ENCODE measurements at places on chromosomes 16 and 17.

GRCh38 chr17:76585033-76585648, 519 bp downstream of the ST6GALNAC2 start:
- no peak for DNase-seq

GRCh38 chr16:16059895-16060590, 110.6 kb downstream of the ABCC1 start:
- DNase-seq, result no peak

DNA sequence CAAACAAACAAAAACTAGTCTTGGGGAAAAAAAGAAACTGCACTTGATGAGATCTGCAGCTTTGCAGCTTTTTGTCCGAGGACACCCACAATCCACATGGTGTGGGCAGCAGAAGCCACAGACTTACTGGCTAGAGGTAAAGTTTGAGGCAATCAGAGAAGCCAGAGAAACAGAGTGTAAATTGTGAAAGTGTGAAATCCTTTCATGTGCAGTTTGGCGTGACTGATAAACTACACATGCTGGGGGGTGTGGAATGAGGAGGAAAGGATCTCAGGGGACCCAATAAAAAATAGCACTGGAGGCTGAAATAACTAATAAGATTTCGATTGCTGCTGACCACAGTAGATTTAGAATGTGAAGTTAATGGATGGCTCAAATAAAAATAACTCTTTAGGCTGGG, 42.4 kb upstream of the HOXB13 start:
- DNase-seq, result no peak

DNA sequence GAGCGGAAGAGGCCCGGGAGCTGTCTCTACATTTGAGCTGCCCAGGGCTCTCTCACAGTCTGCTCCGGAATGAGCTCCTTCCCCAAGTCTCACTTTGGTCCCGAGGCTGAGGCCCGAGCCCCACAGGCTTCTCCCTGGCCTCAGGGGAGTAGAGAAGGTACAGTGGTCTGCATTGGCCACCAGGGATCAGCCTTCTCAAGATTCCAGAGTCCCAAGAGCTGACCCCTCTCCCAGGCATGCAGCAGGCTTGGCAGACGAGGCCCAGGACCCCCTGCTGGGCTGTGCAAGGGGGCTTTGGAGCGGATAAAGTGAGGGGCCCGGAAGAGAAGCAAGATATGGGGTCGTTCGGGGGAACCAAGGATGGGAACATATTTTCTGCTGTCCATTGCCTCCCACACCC, 3.1 kb downstream of the PRSS27 start:
- no peak for DNase-seq

GRCh38 chr16:76345163-76345661, 68.0 kb downstream of the CNTNAP4 start:
- no peak for DNase-seq

GRCh38 chr16:56945847-56946527, 14.0 kb downstream of the HERPUD1 start:
- DNase-seq, result no peak

- no peak for DNase-seq
Observed at GRCh38 chr17:79085921-79086551, 11.4 kb downstream of the ENGASE start.

DNA sequence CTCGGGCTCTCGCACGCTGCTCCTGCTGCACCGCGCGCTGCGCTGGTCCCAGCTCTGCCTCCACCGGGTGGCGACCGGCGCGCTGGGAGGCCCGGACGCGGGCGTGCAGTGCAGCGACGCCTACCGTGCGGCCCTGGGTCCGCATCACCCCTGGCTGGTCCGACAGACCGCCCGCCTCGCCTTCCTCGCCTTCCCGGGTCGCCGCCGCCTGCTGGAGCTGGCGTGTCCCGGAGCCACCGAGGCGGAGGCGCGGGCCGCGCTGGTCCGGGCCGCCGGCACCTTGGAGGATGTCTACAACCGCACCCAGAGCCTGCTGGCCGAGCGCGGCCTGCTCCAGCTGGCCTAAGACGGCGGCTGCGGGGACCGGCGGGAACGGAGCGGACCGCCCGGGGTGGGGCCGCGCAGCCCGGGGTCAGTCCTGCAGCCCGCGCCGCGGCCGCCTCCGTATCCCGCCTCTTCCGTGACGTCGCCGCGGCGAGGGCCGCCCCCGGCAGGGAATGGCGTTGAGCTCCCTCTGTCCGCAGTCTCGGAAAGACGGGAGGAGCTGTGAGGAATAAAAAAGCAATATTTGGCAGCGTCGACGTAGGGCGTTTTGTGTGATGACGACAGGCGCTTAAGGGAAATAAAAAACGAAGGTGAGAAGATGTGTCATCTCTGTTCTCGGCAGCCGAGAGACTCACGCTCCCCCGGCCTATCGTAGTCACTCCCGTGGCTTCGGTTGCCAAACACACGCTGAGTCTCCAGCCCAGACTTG, 1.4 kb downstream of the GLTPD2 start:
- DNase-seq, result peak; percentile 72

DNA sequence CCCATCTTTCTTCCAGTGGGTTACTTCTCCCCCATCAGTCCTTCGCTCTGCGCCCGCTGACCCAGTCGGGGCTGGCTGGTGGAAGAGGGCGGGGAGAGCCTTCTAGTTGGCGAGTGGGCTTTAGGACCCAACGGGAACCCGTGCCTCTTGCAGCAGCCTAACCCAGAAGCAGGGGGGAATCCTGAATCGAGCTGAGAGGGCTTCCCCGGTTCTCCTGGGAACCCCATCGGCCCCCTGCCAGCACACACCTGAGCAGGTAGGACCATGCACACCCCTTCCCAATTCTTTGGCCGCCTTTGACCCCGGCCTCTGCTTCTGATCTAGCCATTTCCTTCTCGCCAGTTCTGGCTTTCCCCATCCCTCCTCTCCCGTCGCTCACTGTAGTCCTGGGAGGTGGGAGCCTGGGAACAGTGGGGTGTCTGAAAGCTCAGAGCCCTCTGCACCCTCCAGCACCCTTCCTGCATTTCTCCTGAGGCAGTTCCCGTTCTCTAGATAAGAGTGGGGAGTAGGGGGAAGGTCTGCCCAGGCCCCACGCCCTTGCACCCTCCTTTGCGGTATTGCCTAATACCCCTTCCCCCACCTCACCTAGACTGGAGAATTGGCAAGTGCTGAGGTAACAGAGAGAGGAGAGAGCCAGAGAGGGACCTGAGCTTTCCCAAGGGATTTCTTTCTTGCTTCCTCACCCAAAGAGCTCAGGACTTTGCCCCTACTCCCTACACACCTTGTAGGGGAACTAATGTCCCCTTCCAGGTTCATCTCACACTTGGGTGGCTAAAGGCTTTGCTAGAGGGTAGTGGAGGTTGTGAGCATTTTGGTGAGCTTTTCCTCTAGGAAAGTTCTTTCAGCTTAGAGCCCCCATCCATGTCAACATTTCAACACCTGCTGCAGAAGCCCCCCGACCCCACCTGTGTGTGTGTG, at the start of gene RARA:
Gene RARA (plus strand): TSS at position 150 of the 918 bp plus-strand sequence. CDS start 22,039 bp downstream, outside the sequence.
- DNase-seq, result no peak

DNA sequence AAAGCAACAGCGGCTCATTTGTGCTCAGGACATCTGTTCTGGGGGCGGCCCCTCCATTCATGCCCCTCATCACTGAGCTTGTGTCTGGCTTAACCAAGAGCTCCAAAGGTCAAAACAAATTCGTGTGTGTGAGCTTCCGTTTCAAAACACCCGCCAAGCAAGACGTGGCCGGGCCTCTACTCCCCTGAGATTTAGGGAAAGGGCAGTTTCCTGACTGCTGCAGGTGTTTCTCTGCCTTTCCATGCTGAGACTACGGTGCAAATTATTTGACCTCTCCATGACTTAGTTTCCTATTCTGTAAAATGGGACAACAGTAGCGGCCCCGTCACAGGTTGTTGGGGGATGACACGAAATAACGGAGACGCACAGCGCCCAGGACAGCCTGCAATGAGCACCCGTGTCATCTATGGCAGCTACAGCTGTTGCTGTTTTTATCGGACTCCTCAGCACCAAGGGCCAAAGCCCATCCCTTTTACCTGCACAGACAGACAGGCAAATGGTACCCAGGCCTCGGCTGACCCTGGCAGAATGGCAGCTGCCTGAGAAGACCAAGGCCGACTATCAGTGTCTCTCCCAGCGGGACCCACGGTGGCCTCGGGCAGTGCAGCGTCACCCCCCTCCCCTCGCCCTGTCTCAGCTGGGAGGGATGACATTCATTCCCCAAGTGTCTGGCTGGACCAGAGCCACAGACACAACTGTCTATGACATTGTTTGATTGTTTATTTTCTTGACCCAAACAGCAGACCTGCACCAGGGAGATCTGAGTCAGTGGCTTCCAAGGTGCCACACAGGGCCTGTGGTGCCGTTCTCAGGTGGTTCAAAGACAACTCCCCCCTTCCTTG, 50.7 kb upstream of the DOC2B start:
- no peak for DNase-seq

DNA sequence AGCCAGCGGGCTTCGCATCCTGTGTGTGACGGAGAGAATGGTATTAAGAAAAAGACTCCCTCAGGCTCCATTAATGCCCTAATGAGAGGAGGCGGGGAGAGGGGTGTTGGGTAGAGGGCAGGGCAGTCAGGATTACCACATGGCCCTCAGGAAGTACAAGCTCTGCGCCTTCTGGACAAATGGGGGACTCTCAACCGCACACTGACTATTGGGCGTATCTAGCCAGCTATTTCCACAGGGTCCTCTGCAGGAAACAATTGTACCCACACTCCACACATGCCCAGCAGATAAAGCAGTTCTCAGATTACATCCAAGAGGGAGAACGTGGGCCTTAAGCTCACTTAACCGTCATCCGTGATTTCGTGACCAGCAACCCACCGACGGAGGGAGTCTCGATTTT, 14.7 kb downstream of the NXN start:
- no peak for DNase-seq

GRCh38 chr17:82957961-82958561, 118.2 kb upstream of the ZNF750 start:
- no peak for DNase-seq

DNA sequence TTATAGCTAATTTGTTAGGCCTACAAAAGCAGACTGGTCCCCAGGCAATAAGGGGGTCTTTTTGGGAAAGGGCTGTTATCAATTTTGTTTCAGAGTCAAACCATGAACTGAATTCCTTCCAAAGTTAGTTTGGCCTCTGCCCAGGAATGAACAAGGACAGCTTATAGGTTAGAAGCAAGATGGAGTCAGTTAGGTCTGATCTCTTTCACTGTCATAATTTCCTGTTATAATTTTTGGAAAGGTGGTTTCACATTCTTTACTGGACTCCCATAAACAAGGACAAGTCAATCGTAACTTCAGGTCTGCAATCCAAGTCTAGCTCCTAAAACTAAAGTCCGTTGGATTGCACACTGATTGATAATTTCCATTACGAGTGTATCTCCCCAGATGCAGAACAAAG, 30.1 kb upstream of the SHCBP1 start:
- no peak for DNase-seq

- DNase-seq, result no peak
Observed at GRCh38 chr16:50301626-50302471, 35.5 kb downstream of the ADCY7 start.

DNA sequence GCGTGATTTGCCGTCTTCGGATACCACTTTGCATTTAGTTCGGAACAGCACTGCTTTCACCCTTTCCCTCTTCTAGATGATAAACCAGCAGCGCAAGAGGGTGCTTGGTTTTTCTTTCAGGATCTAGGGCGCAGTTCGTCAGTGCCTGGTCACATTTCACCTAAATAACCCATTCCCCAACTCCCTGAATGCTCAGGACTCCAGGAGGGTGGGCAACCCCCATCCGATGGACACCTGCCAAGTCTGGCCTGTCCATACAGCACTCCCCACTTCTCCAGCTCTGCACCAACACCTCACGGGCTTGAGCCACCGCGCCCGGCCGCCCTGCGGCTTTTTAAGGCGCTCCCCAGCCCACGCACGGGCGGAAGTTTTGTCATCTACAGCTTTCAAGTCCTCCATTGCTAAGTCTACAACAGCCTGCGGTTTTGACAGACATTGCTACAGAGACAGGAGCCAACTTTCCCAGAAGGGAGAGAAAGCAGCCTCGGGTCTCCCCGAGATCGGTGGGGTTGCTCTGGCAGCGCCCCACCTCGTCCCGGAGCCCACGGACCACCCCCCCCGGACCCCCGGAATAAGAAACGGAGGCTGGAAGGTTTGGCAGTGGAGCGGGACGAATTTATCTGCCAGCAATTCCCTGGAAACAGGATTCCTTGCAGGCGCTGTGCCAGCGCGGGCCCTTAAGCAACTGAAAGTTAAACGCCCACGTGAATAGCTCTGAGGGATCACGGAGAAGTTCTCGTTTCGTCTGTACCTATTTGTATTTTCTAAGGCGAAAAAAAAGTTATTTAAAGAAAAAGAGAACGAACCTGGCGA, 38.6 kb upstream of the SLFN13 start:
- DNase-seq, result no peak

DNA sequence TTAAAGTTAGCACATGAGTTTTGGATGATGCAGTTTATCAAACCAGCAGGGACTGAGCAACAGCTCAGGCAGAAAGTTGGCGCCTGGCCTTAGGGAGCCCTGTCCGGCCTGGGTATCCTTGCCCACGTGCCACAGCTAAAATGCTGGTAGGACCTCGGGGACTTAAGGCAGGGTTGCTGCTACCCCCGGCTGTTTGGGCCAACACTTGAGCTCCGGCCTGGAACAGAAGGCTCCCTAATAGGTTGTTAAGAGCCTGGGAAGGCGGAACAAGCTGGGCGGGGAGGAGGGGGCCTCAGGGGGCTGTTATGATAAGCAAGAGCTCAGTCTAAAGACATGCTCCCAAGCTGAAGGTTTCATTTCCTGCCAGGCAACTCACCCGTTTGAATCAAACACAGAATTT, 39.7 kb downstream of the CUEDC1 start:
- no peak for DNase-seq

DNA sequence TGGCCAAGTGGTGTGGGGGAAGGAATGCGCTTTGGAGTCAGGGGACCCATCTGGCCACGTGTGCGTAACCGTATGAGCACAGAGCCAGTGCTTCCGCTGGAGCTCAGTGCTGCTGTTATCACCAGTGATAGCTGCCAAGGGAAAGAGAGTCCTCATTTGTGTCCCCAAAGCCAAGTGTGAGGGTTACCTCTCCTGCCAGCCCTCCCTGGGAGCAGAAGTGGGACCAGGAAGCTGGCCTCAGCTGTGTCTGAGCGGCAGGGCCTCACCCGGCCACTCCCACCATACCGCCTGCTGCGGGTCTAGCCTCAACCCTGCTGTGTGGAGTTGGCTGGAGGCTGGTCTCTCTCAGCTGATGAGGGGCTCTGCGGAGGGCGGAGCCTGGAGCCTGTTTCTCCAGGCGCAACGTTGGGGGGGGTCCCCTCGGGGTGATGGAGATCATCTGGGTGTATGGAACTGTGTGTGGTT, 44.5 kb downstream of the MEAK7 start:
- no peak for DNase-seq

- peak; percentile 87 for DNase-seq
Observed at GRCh38 chr17:7336240-7337175, at the start of gene ACAP1. Gene ACAP1 (plus strand): TSS chr17:7336529. CDS start chr17:7336735, 206 bp downstream.

DNA sequence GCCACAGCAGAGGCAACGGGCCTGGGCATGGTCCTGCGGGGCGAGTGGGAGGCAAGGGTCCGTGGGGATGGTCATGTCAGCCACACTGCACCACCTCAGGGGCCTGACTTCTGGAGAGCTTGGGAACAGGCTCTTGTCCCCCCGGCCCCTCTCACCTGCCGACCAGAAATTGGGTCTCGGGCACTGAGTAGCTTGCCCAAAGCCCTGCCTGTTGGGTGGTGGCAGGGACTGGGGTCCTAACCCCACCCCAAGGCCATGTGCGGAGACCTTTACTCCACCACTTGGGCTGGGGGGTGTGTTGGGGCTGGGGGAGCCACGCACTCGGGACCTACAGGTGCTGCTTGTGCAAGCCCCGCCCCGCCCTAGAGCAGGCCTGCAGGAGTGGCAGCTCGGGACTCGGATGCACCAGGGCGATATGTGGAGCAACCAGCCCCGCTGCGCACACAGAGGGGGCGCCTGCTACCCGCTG, 24.2 kb upstream of the CHMP6 start:
- DNase-seq, result no peak

- no peak for DNase-seq
Observed at GRCh38 chr16:68490829-68491575, 42.7 kb upstream of the SMPD3 start.

GRCh38 chr16:88681709-88682451, 4.4 kb downstream of the SNAI3 start:
- DNase-seq, result peak; percentile 71
